NCI-H1105 (cell line): ENCODE measurements at places on chromosomes 5 and 9.

DNA sequence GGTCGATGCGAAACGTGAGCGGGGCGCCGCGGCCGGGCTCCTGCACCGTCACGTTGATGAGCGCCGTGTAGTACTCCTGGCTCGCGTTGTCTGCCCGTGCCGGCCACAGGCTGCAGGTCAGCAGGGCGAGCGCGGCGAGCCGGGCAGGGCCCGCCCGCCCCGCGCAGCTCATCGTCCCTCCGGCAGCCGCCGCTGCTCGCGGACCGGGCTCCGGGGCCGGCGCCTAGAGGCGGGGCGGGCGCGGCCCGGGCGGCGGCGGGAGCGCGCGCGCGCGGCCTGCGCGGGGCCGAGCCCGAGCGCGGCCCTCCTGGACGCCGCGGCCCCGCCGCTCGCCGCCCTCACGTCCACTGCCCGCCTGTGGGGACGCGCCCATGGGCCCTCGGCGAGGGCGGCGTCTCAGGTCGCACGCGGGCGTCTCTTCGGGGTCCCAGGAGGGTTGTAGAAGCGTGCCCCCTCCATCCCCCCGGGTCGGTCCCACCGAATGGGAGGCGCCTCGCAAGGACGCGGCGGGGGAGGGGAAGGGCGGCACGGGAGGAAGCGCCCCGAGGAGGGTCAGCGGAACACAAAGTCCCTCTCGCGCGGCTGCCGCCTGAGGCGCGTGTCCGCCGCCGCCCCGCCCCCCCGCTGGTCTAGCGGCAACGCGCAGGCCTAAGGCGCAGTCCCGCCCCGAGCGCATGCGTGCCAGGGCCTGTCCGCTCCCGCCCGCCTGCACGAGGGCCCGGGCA, at the start of gene RNF130:
Gene RNF130, minus strand, starts transcription at position 229 of the 725 bp plus-strand sequence. Its CDS starts 57 bp downstream, at position 172.
- peak; percentile 62 for DNase-seq

- no peak for DNase-seq
Observed at GRCh38 chr5:171906066-171906570, 100.3 kb downstream of the FBXW11 start.

GRCh38 chr9:82808478-82808877, 254.5 kb downstream of the RASEF start:
- DNase-seq: no peak

DNA sequence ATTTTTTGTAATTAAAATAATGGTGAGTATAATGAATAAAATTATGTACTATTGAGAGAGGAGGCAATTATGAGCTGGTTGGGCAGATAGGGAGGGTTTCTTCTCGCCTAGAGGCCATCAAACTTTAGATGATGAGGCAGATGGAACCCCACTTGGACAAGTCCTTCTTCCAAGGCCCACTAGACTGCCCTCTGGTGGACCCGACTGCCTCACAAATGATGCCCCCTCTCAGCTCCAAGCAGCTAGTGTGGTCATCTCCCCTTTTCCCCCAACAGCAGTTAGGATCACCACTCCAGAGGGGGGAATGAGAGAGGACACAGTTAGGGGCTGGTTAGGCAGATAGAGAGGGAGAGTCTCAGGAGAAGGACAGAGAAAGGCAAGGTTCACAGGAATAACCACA, 348.0 kb upstream of the CDH18 start:
- DNase-seq: no peak

DNA sequence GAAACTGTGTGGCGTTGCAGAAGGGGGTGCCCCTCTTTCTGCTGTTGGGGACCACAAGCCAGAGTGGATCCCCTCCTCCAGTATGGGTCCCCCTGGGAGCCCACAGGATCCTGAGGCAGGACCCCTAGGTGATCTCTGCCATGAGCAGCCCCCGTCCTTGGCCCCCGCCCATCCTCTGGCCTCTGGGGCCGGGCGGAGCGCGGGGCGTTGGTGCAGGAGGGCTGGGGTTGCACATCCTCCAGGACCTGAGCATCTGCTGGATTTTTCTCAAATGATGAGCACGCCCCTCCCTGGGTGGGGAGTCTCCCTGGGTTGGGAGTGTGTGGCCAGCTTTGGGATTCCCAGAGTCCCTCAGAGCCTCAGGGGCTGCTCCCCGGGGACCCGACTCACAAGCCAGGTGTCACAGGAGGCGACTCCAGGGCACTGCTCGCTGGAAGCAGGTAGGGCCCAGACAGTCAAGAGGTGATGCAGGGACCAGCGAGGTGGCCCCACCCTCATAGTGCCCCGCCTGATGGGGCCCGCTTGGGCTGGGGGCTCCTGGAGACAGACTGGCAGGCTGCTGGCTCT, 26.7 kb upstream of the UBAC1 start:
- DNase-seq: no peak

DNA sequence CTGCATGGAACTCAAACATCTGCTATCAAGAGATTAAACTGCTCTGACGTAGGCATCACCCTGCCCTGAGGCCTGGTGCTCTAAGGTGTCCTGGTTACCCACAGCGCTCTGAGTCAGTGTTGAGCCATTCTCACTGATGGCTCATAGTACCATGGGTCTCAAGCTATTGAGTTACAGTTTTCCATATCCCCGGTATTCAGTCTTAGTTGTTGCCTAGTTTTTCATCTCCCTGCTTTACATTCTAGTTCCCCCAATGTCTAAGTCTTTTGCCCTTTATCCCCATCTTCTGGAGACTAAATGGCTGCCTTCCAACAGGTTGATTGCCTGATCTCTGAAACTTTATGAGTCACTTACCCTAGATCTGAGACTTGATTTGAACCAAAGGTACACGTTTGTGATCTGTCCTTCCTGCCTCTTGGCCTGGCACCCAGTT, 161.2 kb upstream of the PTGER4 start:
- DNase-seq: no peak

DNA sequence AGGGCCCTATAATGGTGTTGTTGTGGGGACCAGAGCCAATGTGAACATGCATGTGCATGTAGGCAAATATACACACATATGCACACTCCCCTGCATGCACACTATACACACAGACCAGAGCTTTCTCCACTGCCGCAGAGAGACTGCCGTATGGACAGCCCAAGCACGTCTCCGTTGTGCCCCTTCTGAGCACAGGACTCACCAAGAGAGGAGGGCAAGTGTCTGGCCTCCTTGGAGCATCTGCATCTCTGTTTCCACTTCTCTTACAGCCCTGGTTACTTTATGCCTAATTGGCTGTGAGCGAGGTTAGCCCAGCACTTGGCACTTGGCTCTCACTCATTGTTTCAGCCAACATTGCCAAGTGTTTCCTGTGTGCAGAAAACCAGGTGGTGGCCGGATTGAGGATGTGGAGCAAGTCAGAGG, 30.4 kb downstream of the CSF2 start:
- no peak for DNase-seq

DNA sequence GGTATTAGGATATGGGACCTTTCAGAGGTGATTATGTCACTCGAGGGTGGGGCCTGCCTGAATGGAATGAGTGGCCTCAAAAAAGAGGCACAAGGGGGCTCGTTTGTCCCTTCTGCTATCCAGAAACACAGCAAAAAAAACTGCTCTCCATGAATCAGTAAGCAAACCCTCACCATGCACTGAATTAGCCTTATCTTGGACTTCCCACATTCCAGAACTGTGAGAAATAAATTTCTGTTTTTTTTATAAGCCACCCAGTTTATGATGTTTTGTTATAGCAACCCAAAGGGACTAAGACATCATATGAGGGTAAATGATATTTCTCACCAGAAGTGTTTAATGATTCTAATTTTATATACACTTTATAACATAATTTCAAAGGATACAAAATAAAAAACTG, 476.6 kb upstream of the EDIL3 start:
- no peak for DNase-seq

DNA sequence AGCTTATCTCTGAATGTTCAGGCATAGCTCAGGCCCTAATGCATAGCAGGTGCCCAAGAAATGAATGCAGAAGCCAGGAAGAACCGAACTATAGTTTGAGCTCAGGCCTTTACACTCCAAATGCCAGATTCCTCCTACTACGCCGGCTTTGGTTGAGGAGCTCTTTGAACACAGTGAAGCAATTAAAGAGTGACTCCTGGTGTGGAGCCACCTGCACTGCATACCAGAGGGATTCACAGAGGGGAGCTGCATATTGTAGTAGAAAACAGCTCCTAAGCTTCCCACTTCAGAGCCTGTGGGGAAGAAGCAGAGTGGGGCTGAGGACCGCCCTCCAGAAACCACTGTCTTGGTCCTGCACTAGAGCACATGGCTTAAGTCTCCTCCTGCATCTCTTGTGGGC, 14.5 kb upstream of the KCNMB1 start:
- DNase-seq: no peak

- no peak for DNase-seq
Observed at GRCh38 chr9:97907046-97907445, 15.3 kb downstream of the TRMO start.

DNA sequence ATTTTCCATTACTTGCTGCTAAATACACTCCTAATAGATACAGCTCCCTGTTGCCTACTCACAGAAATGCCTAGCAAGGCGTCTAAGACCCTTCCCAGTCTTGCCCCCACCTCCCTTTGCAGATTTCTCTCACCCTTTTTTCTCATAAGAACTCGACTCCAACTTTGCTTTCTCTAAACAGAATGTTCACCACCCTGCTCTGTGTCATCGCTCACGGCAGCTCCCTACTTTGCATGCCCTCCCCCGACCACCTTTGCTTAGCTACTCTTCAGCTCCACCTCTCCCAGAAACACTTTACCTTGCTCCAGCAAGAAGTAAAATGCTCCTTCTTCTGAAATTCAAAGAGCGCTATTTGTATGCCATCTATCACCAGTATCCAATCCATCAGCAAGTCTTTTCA, 15.2 kb upstream of the PPP1R2B start:
- no peak for DNase-seq

DNA sequence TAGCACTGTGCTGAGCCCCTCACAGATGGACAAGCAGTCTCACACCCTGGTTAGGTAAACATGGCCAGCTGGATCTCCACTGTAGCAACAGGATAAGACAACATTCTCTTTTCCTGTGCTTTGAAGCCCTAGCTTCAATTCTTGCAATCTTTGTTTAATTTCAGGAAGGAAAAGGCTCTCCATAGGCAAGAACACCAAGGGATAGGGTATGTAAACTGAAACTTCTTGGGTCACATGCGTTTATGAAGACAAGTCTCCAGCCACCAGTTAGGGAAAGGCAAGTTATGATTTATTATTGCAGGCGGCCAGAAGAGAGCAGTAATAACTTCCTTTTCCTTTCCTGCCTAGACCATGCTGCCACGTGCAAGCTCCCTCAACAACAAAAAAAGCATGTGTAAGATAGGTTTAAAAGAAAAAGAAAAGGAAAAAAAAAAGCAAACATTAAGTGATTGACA, 50.1 kb upstream of the POU5F2 start:
- DNase-seq: no peak

DNA sequence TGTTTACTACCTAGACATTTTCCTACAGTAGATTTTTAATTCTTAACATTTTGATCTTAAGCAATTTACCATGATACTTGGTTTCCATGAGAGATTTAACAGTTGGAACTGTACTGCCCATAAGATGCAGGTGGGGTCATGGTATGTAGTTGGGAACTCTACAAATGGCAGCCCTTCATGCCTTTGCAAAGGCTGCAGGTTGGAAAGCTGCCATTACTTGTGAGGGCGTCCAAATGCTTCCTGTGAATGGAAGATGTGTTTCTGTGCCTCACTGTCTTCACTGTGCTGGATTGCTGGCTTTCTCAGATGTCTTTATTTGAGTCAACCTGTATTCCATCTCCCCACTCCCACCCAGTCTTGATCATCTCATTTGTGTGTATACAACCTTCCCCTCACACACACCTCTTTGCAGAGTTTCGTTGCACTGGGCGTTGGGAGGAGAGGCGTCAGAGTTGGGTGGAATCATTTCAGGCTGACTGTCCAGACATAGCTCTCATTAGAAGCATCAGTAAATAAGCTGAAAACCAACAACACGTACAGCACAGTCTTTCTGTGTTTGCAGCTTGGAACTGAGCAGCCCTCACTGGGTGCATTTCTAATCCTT, 14.8 kb upstream of the ABL1 start:
- DNase-seq: no peak

- no peak for DNase-seq
Observed at GRCh38 chr5:9624196-9624947, 5.8 kb downstream of the TAS2R1 start.

- DNase-seq: no peak
Observed at GRCh38 chr5:68973696-68974095, 120.1 kb upstream of the SLC30A5 start.

- DNase-seq: no peak
Observed at GRCh38 chr9:129052592-129052991, 16.2 kb downstream of the MIGA2 start.

GRCh38 chr5:73152411-73153388, 20.3 kb upstream of the TMEM174 start:
- no peak for DNase-seq

DNA sequence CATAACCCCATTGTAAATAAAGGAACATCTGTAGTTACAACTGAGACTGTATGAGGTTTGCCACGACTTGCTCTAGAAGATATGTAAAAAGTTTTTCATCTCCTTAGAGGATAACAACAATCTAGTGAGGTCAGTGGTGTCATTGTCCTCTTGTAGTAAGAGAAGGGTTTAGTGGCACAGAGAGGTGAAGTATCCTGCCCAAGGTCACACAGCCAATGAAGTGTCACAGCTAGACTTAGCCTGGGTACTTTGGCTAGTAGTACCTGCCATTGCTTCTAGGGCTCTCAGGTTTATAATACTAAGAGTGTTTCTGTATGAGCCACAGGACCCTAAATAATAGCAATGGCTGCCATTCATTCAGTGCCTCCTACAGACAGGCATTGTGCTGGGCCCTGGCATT, 13.8 kb downstream of the CCDC180 start:
- DNase-seq: no peak

DNA sequence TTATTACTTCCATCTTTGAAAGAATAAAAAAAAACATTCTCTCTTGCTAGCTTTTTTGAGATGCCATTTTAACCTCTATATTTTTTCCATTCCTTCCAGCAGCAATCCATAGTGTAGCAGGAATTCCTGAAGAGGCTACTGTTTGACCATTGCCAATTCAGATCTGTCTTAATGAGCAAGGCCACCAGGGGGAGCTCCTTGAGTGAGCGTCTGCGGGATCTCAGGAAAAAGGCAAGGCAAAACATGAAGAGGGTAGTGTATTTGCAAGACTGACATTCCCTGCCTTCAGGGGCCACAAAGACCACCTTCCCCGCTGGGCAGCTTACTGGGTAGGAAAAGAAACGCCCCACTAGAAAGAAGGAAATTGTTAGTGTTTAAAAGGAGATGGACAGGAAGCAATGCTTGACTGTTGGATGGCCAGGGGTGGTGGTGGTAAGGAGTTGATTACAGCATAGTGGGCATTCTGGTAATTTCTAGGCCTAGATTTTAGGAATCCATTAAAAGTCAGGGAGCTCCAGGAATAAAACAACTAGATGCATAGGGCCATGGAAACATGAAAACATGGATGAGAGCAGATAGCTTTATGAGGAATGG, 206.6 kb upstream of the HAPLN1 start:
- no peak for DNase-seq

GRCh38 chr5:58455480-58455879, 4.4 kb downstream of the PLK2 start:
- DNase-seq: no peak

GRCh38 chr5:177312649-177313181, 1.0 kb upstream of the MXD3 start:
- DNase-seq: no peak

- no peak for DNase-seq
Observed at GRCh38 chr5:156835905-156836304, 14.2 kb upstream of the PPP1R2B start.

- no peak for DNase-seq
Observed at GRCh38 chr5:122350496-122350895, 38.5 kb downstream of the SNCAIP start.
